ENCODE measurements at places on chromosomes 4 and X.

GRCh38 chr4:177393236-177393635 lies 49.0 kb downstream of the AGA start:
- peak; percentile 9 for DNase-seq

DNA sequence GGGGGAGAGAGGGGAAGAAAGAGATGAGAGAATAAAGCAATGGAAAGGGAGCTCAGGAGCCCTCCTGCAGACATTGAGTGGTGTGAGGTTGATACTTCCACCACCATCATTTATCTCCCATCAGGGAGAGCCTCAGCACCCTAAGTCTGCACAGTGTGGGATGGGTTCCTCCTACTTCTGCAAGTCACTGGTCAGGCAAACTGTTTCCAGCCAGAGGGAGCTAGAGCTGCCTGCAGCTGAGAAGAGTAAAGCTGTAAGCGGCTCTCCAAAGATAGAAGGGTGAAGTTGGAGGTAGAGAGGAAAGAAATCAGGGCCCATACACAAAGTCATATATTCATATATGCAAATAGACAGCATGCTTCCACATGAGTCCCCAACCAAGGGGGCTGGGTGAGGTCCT lies 21.9 kb upstream of the ZNF81 start:
- no peak for DNase-seq

DNA sequence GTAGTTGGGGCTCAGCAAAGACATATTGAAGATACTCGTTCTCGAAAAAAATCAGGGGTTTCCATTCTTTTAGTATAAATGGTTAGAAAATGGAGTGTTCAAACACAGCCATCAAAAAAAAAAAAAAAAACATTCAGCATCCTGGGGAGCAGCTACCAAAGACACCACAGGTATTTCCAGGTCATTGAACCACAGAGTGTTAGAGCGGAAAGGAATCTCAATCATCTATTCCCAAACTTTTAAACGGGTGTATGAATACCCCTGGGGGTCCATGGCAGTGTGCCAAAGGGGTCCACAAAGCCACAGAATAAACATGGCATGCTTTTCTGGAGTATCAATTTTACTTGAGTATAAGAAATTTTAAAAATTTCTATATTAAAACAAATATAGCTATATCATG lies 6.9 kb upstream of the FGF16 start:
- DNase-seq: no peak

DNA sequence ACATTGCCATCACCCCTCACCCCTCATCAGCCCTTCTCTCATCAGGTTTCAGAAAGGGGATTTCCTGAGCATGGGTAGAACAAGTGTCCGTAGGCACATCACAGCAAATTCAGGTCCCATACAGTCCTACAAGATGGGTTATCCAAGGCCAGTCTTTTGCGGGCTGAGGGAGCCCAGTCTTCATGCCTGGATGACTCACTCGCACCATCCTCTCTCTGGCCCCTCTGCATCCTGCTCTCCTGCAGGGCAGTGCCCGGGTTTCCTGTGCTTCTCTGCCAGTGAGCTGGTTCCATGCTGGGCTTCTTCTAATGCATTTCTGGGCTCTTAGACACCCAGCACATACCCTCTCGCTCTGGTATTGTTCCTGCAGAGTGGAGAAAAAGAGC lies 7.3 kb upstream of the INTS6L start:
- DNase-seq: no peak

GRCh38 chrX:104854790-104855340 lies 288.9 kb downstream of the IL1RAPL2 start:
- DNase-seq: no peak

DNA sequence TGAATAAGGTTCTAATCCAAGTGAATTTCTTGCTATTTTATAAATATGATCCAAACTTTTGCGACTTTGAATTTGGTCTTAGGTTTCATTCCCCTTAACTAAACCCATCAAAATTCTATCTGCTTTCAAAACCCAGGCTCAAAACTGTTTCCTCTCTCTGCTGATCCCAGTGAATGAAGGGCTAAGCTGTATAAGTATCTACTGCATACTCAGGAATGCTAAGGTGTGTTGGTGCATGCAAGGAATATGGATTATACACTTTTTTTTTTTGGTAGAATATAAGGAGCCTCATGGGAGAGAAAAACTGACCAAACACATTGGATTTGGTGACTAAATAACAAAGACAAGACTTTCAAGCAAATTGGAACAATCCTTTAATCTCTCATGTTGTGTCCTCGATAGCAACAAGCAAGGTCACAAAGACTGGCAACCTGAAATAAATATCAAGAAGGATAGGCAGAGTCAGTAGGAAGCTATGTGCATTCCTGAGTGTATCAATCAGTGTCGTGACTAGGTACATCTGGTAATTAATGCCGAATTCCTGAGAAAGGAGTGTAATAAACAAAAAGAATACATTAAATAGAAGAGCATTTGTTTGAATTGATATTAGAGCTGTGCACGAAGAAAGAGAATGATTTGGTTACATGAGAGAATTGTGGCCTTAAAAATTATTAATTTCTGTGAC lies 74.3 kb upstream of the KCTD8 start:
- DNase-seq: no peak

DNA sequence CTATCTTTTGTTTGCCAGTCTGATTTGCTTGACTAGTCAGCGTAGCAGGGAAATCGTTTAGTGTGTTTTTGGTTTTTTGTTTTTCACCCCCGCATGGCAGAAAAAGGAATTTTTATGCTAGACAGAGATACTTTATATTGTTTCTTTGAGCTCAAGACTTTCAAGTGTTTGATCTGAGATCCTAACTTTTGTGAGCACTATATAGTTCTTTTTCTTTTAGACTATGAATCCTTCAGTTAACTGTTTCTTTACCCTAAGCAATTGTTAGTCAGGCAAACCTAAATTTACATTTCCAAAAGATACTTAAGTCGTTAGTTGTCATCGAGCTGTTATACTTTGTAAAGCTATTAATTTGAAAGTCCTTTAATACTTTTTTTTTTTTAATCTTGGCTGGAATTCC lies 73.3 kb downstream of the RAP1GDS1 start:
- DNase-seq: no peak

- DNase-seq: no peak
Measured at GRCh38 chr4:146437778-146438177, 84.0 kb downstream of the SLC10A7 start.

DNA sequence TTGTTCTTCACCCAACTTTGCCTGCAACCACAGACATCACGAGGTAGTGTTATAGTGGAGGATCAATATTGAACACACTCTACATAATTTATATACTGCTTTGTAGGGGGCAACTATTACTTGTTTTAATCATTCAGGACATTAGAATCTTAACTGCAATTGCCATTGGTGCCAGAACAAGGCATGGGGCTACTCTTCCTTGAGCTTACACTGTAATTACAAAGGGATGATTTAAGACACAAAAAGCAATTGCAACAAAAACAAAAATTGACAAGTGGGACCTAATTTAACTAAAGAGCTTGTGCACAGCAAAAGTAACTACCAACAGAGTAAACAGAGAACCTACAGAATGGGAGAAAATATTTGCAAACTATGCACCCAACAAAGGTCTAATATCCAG lies 24.0 kb upstream of the DDX53 start:
- no peak for DNase-seq

GRCh38 chr4:70505151-70505748 lies 13.1 kb upstream of the AMTN start:
- DNase-seq: peak; percentile 63

- no peak for DNase-seq
Measured at GRCh38 chr4:168451744-168452390, 28.4 kb downstream of the DDX60L start.

- no peak for DNase-seq
Measured at GRCh38 chr4:58368221-58368620, 1258.0 kb upstream of the IGFBP7 start.

DNA sequence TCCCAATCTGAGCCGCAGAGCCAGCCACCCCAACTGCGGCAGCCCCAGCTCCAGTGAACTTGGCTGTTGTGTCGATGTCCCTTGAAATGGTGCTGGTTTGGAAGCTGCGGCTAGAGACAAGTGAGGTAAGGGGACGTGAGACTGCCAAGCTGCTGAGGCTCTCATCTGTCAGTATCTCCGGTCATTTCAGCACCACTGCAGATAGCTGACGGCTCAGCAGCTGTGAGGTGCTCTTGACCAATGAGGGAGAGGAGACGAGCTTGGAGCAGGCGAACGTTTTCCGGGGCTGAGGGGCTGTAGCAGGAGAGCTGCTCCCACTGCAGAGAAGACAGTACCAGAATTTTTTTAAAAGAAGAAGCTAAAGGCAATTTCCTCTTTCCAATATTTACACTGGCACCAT lies 175.5 kb upstream of the CASK start:
- no peak for DNase-seq

DNA sequence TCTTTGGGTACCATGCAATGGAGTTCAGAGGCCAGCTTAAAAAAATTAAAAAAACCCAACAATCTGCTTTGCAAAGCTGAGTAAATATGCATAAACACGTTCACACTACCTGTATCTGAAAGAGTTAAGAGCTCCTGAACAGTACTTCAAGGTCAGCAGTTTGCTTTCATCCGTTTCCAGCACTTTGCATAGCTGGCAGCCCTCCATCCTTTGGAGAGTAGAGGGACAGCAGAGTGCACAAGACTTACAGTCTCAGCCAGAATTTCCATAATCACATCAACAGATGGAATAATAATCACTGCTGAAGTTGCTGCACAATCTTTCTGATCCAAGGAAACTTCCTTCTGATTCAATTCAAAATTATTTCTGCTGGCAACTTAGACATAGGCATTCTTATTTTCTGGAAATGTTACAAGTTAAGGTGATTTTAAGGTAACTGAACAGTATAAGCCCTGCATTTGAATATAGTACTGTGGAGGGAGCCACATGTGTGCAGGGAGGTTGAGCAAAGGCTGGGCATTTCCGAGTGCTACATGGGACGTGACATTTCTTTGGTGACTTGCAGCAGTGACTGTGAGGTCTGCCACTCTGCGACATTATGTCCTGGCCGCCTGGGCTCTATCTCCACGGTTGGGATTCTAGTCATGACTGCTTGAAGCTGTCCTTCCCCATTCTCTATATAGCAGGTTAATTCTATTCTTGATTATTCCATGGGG lies 73.5 kb upstream of the EMCN start:
- no peak for DNase-seq

DNA sequence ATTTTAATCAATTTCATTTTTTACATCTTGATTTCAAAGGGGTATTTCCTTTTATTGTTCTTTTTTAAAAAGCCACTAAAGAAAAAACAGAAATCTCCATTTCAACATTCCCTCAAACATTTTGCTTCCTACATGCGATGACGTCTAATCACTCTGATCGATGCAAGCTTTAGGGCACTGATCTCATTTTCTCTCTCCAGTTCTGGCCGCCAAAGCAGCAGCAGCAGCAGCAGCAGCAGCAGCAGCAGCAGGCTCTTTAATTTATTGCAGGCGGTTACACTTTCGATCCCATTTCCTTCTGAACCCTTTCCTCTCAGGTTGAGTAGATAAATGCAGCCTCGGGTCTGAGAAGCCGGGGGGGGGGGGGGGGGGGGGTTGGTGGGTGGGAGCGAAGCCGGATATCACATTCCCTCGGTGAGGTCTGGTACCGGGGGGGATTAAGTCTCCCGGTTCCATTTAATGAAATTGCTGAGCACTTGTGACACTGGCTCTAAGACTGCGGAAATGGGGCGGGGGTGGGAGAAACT lies 3.4 kb upstream of the PCDH7 start:
- no peak for DNase-seq

- DNase-seq: no peak
Measured at GRCh38 chr4:159414305-159414704, 311.4 kb downstream of the RAPGEF2 start.

GRCh38 chr4:40933272-40934053 lies 183.7 kb downstream of the NSUN7 start:
- DNase-seq: no peak

GRCh38 chr4:38452009-38452408 lies 212.0 kb upstream of the KLF3 start:
- no peak for DNase-seq

- no peak for DNase-seq
Measured at GRCh38 chrX:13786048-13786447, 30.8 kb downstream of the GPM6B start.

GRCh38 chr4:163167333-163167626 lies 590 bp upstream of the NAF1 start:
- DNase-seq: no peak

DNA sequence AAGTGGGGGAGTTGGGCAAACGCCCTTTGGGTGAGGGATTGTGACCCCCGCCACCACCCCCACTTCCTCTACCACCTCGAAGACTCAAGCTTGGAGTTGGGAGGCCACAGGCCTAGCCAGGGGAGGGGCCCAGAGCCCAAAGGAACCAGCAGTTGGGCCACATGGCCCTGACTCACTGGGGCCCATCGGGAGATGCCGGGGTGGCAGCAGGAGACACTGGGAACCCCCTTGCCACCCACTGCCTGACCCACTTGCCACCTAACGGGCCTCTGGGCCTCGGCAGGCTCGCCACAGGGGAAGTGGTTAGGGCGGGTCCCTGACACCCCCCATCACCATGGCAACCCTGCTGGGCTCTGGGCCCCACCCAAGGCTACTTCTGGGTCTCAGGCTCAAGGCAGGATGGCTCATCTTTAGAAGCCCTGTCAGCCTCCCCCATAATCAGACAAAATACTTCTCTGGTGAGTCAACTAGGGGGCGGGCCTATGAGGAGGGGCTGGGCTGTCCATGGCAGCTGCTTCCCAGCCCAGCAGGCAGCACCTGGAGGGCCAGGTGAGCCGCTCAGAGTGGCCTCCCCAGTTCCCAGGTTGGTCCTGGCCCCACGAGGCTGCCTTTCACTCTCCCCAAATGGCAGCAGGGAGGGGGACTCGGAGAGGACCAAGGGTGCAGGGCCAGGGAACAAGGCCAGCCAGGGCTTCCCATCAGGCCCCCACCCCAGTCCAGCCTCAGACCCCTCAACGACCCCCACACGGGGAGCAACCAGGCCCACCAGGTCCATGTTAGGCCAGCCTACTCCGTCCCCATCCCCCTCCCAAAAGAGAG lies 5.6 kb downstream of the FLNA start:
- DNase-seq: peak; percentile 93

DNA sequence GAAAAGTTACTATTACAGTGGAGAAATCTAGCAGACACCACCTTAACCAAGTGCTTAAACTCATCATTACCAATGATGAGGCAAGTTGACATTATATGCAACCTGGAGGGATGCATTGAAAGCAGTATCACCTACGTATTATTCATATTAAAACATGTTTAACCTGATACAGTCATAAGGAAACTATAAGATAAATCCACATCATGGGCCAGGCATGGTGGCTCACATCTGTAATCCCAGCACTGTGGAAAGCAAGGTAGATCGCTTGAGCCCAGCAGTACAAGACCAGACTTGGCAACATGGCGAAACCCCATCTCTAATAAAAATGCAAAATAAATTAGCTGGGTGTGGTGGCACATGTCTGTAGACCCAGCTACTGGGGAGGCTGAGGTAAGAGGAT lies 22.3 kb upstream of the INTU start:
- no peak for DNase-seq

- DNase-seq: no peak
Measured at GRCh38 chrX:155778844-155779553, 102.1 kb upstream of the VAMP7 start.

- no peak for DNase-seq
Measured at GRCh38 chr4:97016186-97016907, 1126.9 kb downstream of the STPG2 start.
